ENCODE measurements at places on chromosomes 6 and 20. TPM values are rescaled to one million over a fixed set of nuclear protein-coding genes. Genes with fewer than 3 reads are reported as not detected.

DNA sequence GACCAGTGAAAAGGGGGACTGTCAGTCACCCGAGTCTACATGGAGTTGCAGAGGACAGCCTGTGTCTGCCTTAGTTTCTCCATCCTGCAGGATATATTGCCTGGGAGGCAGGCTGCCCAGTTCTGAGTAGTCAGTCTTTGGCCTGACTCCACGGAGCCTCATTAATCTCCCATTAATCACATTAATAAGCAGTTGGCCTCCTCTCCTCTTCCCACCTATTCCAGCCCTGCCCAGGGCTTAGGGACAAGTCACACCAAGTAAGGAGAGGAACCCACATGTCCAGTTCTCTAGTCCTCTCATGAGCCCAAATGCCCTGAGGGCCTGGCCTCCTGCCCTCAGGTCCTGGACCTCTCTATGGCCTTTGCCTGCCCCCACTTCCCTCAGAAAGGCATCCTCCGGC lies 1.3 kb upstream of the MUCL3 start:
- no peak for DNase-seq

DNA sequence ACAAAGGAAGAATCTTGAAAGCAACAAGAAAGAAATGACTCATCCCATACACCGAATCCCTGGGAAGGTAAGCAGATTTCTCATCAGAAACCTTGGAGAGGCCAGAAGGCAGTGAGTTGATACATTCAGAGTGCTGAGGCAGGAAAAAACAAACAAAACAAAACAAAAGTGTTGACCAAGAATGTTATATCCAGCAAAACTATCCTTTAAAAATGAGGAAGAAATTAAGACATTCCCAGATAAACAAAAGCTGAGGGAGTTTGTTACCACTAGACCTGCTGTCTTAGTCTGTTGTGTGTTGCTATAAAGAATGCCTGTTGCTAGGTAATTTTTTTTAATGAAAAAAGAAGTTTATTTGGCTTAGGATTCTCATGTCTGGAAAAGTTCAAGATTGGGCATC lies 33.7 kb upstream of the PPP1R3G start:
- no peak for DNase-seq

DNA sequence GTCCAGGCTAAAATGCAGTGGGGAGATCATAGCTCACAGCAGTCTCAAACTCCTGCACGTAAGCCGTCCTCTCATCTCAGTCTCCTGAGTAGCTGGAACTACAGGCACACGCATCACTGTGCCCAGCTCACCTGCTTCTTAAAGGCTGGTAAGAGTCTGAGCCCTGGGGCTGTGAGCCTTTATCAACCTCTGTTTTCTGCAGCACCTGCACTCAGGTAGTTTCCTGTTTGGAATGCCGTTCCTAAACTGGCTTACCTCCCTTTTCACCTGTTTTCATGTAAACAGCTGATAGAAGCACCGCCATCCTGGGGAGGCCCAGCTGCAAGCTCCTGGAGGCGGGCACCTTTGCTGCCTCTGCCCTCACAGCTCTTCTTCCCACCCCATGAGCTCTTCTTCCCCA lies 45.4 kb downstream of the SLC24A3 start:
- no peak for DNase-seq

AGER gene
- total RNA-seq = 27.6 TPM

DNA sequence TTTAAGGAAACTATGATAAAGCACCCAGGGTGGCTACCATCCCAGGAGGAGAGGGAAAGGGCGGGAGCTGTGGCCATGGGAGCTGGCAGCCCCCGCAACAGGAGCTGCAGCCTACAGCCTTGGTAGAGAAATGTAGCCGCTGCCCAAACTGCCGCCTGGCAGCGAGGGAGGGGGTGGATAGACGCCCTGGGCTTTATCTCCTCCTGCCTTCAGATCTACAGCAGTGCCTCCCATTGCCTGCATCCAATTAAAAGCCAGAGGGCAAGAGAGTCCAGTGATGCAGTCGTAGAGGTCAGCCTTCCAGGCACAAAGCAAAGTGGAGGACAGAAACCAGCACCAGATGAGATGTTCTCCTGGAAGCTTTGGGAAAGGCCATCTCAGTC lies 35.0 kb upstream of the ZFAND3 start:
- DNase-seq = no peak

DNA sequence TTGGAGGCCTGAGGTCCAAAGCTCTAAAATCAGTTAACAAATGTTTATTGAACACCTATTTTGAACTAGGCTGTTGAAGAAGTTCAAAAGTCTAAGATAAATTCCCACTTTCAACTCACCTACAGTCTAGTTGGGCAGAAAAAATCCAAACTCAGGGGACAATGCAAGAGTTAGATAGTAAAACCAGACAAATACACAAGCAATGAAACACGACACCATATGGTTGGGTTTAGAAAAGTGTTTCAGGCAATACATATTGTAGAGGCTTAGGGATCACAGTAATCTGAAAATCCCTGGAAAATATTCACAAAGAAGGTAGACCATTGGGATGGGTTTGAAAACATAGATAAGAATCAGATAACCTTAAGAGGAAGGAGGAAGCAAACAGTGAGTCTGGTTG lies 1.3 kb upstream of the CARMIL1 start:
- DNase-seq = no peak

- DNase-seq = no peak
Measured at GRCh38 chr20:22758815-22759214, 174.4 kb upstream of the FOXA2 start.

IMPG1 gene
- not detected for total RNA-seq

TPD52L1 gene
- total RNA-seq = not detected

MEI4 gene
- total RNA-seq = not detected

TTK gene
- 35.9 TPM for total RNA-seq

- no peak for DNase-seq
Measured at GRCh38 chr20:53032046-53032445, 59.9 kb downstream of the TSHZ2 start.

DNA sequence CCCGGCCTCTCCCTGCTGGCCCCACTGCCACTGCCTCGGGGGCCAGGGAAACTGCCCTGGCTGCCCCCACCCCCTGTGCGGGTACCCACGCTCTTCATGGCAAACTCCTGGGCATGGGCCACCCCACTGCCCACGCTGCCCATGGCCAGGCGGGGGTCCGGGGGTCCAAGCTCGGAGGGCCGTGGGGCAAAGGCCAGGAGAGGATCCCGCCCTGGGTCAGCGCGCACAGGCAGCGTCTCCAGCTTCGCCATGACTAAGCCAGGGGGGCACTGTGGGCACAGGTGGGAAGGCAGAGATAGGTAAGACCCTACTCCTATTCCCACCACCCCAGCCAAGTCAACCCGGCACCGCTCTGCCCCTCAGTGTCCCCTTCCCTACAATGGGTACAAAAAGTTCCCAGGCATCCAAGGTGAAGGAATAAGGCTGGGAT lies 6.4 kb downstream of the LZTS3 start:
- no peak for DNase-seq

NRN1 gene
- total RNA-seq = 3.2 TPM

LINC00237 gene
- not detected for total RNA-seq

- DNase-seq = no peak
Measured at GRCh38 chr20:43853174-43853803, 61.4 kb upstream of the TOX2 start.

GRCh38 chr6:111721753-111722154 lies 116.1 kb upstream of the TRAF3IP2 start:
- peak; percentile 56 for DNase-seq

FAM83C gene
- not detected for total RNA-seq

DNA sequence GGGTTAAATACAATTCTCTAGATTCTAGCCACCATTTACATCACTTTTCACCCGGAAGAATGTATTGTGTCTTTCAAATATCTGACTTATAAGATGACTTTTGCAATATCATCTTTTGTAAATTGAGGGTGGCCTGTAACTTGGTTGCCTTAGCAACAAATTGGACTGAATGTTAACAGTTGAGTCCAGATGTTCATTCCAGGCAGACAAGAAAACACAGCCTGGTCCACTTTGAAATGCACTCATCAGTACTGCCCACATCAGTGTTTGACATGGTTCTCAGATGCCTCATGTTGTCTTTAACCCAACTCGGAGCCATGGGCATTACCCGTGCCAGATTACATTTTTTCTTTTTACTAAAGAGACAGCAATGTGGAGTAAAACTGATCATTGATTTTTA lies 781.6 kb upstream of the CHD6 start:
- DNase-seq = no peak

KHDC1L gene
- 0.58 TPM for total RNA-seq

DNA sequence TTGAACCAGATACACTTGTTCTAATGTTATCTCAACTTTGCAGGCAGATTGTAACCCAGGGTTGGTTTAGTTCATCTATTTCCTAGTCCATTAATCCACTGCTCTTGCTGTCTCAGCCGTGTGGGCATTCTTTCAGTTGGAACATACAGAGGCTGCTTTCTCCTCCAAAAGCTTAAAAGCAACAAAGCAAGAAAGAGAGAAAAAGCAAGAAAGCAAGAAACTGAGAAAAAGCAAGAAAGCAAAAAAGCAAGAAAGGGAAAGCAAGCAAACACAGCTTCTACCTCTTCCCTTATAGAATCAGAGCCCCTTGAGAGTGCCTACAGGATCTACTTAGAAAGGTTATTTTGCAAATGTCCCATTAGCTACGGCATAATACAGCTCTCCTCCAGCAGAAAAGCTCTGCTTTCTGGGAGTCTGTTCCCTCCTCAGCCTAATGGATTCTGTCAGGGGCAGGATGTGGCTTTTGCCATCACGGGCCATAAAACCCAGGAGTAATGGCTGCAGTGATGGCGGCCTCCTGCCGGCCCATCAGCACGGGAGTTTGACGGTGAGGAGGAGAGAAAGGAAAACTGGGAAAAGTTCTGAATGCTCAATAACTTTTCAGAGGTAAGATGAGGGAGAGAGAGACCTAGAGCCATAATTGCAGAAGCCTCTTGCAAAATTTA lies 156.8 kb upstream of the JARID2 start:
- DNase-seq = no peak

TFAP2C gene
- total RNA-seq = not detected

GRCh38 chr20:1897541-1897940 lies 2.3 kb downstream of the SIRPA start:
- DNase-seq = no peak

- no peak for DNase-seq
Measured at GRCh38 chr6:108988296-108988695, 106.3 kb downstream of the SESN1 start.

DNA sequence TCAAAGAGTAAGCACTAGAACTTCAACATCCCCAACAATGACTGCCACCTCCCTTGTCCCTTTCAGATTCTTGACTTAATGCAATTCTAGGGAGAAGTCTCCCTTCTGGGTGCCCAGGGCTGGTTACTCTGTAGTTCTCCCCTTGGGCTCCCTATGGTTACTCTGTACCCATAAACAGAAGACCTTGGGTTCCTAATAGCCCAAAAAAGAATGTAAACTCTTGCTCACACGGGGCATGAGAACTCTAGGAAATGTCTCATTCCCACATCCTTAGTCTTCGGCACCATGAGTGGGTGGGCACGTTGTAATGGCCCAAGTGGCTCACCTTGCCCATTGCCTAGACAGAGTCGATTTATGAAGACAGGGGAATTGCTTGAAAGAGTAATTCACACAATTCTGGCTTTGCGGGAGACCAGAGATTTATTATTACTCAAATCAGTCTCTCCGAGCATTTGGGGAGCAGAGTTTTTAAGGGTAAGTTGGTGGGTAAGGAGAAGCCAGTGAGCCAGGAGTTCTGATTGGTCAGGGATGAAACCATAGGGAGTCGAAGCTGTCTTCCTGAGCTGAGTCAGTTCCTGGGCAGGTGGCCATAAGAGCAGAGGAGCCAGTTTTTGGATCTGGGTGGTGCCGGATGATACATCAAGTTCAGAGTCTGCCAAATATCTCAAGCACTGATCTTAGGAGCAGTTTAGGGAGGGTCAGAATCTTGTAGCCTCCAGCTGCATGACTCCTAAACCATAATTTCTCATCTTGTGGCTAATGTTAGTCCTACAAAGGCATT lies 61.2 kb upstream of the SIRPG start:
- no peak for DNase-seq

CTAGE9 gene
- total RNA-seq = not detected

- no peak for DNase-seq
Measured at GRCh38 chr6:45838996-45839395, 176.7 kb downstream of the CLIC5 start.

DNA sequence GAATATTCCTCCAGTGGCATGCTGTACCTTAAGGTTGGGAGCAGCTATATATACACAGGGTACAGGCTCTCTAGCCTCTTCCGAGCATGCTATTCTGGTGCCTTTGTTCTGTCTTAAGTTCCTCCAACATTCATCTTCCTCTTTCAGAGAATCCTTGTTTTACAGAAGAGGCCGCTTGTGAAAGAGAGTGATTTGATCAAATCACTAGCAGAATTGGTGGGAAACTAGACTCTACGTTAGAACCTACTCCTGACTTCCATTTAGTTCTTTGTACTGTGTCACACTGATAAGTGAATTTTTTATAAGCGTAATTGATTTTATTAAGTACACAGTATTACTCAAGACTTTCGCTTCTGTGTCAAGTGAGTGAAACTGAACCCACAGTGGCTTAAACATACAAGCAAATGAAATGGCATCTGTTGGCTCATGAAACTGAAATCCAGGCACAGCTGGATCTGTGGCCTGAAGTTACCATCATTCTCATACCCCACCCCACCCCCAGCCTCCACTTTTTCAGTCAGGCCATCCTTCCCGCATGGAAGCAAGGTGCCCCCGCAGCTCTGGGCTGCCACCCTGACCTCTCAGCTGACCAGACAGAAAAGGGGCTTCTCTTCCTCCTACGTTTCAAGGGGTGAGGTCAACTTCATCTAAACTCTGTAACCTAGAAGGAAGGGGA lies 102.3 kb downstream of the RPP40 start:
- DNase-seq = no peak

- no peak for DNase-seq
Measured at GRCh38 chr6:135072753-135073152, 18.1 kb upstream of the HBS1L start.

DNA sequence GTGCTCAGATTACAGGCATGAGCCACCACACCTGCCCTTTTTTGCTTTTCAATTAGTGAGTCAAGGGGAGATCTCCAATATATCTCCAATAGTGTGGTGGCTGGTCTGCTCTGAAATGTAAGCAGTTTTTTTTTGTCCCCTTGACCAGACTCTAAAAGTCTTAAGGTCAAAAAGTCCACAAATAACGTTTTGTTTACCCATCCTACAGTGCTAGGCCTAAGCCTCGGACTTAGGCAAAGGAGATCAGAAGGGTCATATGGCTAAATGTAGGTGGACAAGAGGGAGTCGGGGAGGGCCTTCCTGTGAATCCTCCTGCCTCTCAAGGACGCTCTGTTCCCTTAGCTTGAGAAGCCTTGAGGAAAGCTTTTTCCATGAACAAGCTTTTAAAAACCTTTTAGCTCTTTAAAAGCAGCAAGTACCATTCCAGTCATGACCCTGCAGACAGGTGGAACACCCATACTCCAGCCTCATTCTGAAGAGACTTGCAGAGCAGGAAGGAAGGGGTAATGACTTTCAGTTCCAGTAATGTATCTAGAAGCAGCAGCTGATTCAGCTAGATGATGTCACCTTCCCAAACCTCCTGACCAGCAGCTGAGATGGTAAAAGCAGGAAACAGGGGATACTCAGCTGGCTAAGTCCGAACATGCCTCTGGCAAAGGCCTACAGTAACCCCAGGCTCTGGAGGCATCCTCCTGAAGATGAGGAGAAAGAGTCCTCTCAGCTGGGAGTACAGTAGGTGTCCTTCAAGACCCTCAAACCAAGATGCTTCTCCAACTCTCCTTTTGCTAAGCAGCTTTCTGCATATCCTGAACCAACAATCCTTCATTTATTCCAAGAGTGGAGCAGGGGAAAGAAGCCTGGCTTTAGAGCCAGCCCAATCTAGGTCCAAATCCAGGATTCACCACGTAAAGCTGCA lies 23.6 kb downstream of the BCL2L1 start:
- DNase-seq = peak; percentile 49

CLIC5 gene
- total RNA-seq = 7.4 TPM

CTCFL gene
- total RNA-seq = not detected

GHRH gene
- total RNA-seq = not detected

GRCh38 chr6:132715204-132715603 lies 1.3 kb upstream of the VNN1 start:
- DNase-seq = no peak

GTSF1L gene
- total RNA-seq = not detected

Data from activated CD4-positive, alpha-beta memory T cell treated with anti-CD3 and anti-CD28 coated beads, Interleukin-2, amount 10 ng/mL, durations not matched to agents 7 days and 5 days (primary cell).